Spinal cord (tissue), 10 donors: ENCODE measurements at places on chromosomes 5 and 9. TPM values are rescaled to one million over a fixed set of nuclear protein-coding genes. Genes with fewer than 3 reads are reported as not detected.

- peaks cover 36% of the 10 kb centered on the region for H3K27me3 ChIP-seq
- peak overlapping the region; percentile 53 for H3K4me3 ChIP-seq
- no peaks in the 10 kb centered on the region for H3K36me3 ChIP-seq
- peaks cover 34% of the 10 kb centered on the region for H3K4me1 ChIP-seq
- DNase-seq, result no peak
These were observed 1.8 kb downstream of the ELAVL2 start for GRCh38 chr9:23823986-23824829.

GRCh38 chr5:137206030-137206715 lies 293.0 kb downstream of the SPOCK1 start:
- peak; percentile 76 for DNase-seq
- no peaks in the 10 kb centered on the region for H3K36me3 ChIP-seq
- H3K4me3 ChIP-seq, result no peak overlapping the region
- no peak overlapping the region for H3K27ac ChIP-seq

- H3K27me3 ChIP-seq, result no peaks in the 10 kb centered on the region
- no peak for DNase-seq
- H3K4me3 ChIP-seq, result no peak overlapping the region
- no peaks in the 10 kb centered on the region for H3K36me3 ChIP-seq
- peaks cover 12% of the 10 kb centered on the region for H3K4me1 ChIP-seq
These were observed 161.4 kb upstream of the ZNF462 start for GRCh38 chr9:106701611-106702010.

- H3K27ac ChIP-seq, result peak overlapping the region; percentile 25
- H3K4me3 ChIP-seq, result no peak overlapping the region
- H3K27me3 ChIP-seq, result no peaks in the 10 kb centered on the region
These were observed 21.7 kb upstream of the ACTBL2 start for GRCh38 chr5:57504357-57504756.

DNA sequence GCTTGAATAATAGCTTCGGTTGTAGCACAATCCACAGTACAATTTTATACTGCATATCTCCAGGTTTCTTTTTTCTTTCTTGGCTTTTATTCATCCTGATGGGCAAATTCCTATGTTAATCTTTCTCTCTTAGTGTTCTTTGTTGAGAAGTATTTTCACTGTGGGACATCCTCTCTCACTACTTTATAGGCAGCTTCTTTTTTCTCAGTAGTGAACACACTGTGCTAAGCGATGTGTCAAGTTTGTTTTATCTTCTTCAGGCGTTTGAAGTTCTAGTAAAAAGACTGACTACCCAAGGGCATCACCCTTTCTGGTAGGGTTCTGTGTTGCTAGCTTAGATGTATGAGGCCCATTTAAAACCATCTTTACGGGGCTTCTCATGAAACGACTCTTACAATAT lies 182.1 kb downstream of the FAM170A start:
- H3K4me1 ChIP-seq, result no peaks in the 10 kb centered on the region
- no peak for DNase-seq
- no peak overlapping the region for H3K4me3 ChIP-seq
- H3K27me3 ChIP-seq, result no peaks in the 10 kb centered on the region

DNA sequence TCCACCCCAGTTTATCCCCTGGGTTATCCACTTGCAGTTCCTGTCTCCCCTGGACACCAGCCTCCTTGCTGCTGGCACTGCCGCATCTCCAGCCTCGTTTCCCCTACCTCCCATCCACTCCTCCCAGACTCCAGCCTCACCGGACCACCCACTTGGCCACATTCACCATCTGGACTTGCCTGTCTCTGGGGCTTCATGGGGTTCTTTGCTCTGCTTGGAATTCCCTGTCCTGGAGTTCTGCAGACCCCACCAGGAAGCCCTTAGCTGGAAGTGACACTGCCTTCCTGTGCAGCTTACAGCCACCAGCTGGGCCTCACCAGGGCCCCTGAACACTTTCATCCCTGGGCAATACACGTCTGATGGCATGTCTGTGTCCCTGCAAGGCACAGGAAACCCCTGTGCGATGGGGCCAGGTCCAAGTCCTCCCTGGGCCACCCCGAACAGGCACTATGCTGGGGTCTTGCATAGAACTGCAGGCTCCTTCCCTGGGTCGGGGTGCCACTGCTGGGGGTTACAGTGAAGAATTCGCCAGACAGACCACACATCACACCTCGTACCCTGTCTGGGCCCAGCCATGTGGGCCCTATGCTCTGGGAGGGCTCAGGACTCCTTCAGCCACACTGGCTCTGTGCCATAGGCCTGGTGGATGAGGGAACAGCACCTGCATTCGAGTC lies 3.0 kb downstream of the FLT4 start:
- peaks cover 44% of the 10 kb centered on the region for H3K27me3 ChIP-seq
- H3K4me3 ChIP-seq, result no peak overlapping the region
- peaks cover 17% of the 10 kb centered on the region for H3K4me1 ChIP-seq
- DNase-seq, result no peak
- no peaks in the 10 kb centered on the region for H3K36me3 ChIP-seq
- no peak overlapping the region for H3K27ac ChIP-seq

Gene IL33
- 21.6 TPM for total RNA-seq

Gene FANCC
- 14.7 TPM for total RNA-seq

Gene PCDHA7
- total RNA-seq, result 4.8 TPM

Gene PCDHA1
- total RNA-seq, result 1.0 TPM

DNA sequence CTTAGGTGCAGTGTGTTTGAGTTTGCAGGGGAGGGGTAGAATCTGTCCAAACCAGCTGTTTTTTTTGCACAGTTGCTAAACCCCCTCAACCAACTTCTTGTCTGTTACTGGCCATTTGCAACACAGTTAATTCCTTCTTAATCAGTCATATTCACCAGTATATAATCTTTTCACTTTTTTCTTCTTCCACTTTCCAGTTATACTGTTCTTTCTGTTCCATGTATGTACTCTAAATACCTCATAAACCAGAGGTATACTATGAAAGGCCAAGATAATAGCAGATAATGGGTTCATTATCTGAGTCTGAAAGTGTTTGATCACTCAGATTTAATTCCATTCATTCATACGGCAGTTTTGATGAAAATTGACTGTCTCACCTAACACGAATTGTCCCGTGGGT lies 11.1 kb downstream of the SMAD5 start:
- H3K27ac ChIP-seq, result no peak overlapping the region
- no peak for DNase-seq
- no peaks in the 10 kb centered on the region for H3K36me3 ChIP-seq
- no peaks in the 10 kb centered on the region for H3K27me3 ChIP-seq

Gene SPINK4
- total RNA-seq, result not detected

Gene SLC36A2
- total RNA-seq, result 0.30 TPM
